GM23338 (cell line): ENCODE measurements at places on chromosomes 4 and X.

DNA sequence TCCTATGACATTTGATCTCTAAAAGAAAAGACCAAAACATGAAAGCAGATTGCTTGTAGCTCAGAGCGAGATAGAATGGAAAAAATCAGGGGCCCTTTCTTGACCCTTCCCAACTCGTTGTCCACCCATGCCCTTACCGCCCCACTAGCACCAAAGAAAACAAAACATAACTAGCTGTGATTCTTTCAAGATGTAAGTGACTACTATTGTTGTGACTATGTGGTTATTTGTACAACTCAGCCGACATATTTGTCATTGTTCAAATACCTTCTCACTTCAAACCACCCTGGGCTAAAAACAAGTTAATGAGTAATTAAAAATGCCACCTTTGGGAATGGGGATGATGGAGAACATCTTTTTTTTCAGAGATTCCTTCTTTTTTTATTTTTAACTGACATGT is 171.2 kb upstream of the GPC4 start:
- peak; percentile 3 for DNase-seq

GRCh38 chr4:173185847-173186510 is 17.4 kb downstream of the GALNT7 start:
- no peak for DNase-seq

- no peak for DNase-seq
Measured at GRCh38 chr4:138869165-138869564, 146.4 kb upstream of the NOCT start.

GRCh38 chr4:40170588-40170987 is 26.2 kb upstream of the RHOH start:
- DNase-seq: no peak

GRCh38 chr4:19720610-19721009 is 531.1 kb upstream of the SLIT2 start:
- no peak for DNase-seq

DNA sequence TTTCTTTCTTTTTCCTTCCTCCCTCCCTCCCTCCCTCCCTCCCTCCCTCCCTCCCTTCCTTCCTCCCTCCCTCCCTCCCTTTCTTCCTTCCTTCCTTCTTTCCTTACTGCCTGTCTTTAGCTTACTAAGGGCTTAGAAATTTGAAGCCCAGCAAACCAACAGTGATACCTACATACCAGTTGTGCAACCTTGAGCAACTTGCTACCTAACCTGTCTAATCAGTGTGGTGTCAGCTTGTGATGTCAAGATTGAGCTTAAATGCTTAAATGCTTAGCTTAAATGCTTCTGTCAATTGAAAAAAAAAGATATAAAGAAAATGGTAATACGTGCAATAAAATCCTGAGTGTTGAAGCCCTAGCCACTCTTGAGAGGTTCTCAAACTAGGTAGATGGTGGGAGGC is 728.6 kb downstream of the TRIML1 start:
- DNase-seq: no peak

GRCh38 chr4:180530787-180531186 is 1712.4 kb upstream of the TENM3 start:
- DNase-seq: no peak

- peak; percentile 69 for DNase-seq
Measured at GRCh38 chr4:1009542-1010394, 1.7 kb upstream of the FGFRL1 start.

- DNase-seq: peak; percentile 33
Measured at GRCh38 chrX:118115953-118116712, 477 bp downstream of the KLHL13 start.

DNA sequence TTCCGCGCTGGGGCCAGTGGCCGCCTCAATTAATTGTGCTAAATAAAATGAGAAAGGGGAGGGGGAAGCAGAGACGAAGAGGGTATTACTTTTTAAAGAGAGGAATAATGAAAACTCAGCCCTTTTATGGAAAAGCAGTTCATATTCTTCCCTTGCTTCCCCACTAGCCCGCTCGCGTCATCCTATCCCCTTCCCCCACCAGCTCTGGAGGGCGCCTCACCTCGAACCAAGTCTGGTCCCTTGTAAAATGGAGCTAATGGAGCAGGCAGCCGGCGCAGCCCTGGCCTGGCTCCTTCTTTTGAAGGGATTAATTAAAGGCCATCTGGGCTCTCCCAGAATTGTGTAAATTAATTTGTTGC is 511 bp upstream of the NKX6-1 start:
- no peak for DNase-seq

DNA sequence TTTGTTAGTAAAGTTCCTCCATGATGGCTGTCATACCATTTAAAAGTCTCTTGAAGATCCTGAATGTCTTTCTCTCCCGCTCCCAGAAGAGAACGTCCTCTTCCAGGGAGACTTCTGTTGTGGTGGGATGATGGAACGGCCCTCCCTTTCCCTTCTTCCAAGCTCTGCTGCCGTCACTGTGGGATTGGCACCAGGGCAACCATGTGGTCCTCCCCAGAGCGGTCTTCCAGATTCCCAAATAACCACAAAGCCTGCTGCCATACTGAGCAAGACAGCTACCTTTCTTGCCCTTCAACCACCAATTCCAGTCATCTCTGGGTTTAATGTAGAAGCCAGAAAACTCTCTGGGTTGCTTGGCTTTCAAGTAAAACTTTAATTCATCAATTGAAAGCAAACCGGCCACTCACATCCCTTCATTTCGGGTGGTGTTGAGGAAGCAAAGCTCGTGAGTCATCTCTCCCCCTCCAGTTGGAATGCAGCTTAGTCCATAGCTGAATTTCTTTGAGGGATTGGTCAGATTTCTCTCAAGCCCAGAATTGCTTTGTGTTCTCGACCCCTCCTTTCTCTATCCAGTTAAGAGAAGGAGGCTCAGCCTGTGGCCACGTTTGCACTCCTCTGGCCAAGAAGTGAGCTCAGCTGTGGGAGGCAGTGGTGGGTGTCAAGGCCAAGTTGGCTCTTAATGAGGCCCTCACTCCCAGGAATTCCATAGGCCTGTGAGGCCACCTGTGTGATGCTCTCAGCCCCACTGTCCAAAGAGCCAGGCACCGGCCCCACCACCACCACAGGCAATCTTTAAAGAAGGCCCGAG is 36.9 kb downstream of the FHDC1 start:
- DNase-seq: no peak

GRCh38 chrX:4588893-4589292 is 875.4 kb upstream of the PRKX start:
- no peak for DNase-seq

DNA sequence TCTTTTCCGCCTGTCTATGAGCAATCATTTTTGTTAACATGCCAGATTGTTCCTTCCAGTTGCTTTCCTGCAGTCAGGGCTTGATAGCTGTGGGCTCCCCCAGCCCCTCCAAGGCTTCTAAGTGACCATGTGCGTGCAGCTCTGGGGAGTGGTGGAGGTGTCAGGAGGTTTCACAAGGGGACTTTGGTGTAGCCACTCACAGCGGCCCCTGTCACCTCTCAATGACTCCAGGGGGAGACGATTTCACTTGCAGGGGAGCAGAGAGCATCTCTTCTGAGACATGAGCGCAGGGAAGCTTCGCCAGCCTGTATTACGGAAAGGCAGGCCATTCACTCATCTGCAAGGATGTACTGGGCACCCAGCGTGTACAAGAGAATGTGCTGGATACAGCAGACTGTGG is 3.1 kb upstream of the GPR78 start:
- DNase-seq: no peak

GRCh38 chr4:180832073-180832472 is 1411.1 kb upstream of the TENM3 start:
- DNase-seq: peak; percentile 26

DNA sequence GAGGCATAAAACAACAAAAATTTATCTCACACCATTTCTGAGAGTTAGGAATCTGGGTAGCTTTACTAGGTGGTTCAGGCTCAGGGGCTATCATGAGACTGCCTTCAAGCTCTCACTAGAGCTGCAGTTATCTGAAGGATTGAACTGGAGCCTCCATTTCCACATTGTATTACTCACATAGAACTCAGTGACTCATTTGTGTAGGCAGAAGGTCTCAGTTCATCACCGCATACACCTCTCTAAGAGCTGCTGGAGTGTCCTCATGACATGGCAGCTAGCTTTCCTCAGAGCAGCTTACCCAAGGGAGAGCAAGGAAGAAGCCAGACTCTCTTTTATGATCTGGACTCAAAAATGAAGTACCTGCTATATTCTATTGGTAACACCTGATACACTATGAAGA is 389.2 kb downstream of the IQCM start:
- DNase-seq: no peak

DNA sequence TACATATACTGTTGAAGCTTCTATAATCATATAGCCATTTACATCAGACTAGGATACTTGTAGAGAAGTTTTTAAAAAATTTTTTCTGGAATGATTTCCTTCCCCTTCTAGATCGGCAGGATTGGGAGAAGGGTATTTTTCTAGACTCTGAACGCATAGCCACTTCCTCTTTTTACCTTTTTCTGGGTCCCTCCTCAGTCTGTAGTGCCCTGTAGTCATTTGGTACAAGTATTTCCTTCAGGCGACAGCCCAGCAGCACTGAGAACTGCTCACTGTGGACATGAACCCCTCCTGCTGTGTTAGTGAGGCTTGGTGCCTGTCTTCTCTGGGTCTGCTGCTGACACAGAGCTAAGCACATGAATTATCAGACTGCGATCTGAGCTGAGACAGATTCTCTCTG is 255.4 kb downstream of the ARHGAP10 start:
- no peak for DNase-seq

DNA sequence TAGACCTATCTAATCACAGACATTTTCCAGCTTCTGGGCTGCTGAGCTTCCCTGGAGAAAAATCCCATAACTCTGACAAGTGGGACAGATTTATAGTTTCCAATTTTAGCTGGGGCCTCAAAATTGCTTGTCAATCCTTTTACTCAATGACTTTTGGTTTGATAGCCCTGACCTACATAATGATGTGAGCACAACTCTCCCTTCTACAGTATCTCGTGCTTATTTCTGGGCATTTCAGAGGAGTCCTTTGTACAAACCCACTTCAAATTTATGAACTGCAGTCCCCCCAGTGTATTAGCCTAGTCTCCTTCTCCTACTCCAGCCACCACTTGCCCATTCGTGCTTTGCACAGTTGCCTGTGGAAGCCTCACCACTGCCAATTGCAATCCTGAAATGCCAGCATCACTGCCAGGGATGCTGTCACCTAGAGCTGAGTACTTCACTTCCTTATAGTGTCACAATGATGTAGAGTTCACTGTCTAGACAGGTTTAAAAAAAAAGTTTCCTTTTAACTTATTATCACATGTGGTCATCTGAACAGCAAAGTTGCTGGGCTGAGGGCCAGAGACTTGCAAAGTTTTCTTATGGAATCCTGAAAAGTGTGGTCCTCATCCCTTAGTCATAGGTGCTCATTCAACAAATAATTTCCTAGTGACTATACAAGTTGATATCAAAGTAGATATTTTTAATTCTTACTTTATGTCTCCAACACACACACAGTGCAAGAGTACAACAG is 21.2 kb downstream of the TRAM1L1 start:
- no peak for DNase-seq

DNA sequence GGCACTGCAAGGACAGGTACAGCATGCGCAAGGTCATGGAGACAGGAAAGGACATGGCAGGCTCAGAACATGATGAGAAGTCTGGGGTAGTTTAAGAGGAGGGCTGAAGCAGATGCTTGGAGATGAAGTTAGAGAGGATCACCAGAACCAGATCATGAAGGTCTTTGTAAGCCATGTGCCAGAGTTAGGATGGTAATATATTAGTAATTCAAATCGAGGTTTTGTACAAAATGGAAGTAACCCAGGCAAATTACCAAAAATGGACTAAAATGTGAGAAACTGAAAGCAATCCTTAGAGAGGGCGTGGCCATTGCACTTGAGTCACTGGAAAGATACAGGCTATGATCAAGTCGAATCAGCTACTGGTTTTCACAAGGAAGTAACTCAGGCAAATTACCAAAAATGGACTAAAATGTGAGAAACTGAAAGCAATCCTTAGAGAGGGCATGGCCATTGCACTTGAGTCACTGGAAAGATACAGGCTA is 13.5 kb downstream of the RXFP1 start:
- no peak for DNase-seq

GRCh38 chr4:151296227-151296626 is 19.3 kb downstream of the PRSS48 start:
- no peak for DNase-seq

DNA sequence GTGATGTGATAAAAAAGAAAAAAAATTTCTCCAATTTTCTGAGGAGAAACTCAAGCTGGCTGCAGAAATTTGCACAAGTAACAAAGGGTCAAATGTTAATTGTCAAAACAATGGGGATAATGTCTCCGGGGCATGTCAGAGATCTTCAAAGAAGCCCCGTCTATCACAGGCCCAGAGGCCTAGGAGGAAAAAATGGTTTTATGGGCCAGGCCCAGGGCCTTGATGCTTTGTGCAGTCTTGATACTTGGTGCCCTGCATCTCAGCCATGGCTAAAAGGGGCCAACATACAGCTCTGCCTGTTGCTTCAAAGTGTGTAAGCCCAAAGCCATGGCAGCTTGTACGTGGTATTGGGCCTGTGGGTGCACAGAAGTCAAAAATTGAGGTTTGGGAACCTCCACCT is 961.0 kb downstream of the FAM133A start:
- DNase-seq: no peak

DNA sequence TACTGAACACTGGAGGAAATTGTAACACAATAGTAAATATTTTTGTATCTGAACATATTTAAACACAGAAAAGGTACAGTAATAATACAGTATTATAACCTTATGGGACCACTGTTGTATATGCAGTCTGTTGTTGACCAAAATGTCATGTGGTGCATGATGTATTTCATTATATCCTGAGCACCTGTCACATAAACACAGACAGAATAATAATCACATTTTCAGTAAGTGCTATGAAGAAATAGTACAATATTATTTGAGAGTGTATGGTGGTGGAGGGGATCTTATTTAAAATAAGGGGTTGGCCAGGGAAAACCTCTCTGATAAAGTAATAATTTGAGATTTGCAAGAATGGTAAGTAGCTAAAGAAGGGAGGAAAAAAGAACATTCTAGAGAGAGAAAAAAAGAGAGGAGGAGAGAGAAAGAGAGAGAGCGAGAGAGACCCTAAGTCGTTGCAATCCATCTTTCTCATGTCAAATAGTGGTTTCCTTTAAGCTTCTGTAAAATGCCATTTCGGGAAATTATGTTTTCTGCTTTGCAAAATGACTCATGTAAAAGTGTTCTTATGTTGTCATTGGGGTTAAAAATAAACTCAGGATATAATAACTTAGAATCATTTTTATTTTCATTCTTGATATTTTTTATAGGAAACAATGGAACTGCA is 19.3 kb upstream of the CLNK start:
- no peak for DNase-seq

GRCh38 chrX:30910124-30910860 is 21.2 kb upstream of the TAB3 start:
- no peak for DNase-seq

DNA sequence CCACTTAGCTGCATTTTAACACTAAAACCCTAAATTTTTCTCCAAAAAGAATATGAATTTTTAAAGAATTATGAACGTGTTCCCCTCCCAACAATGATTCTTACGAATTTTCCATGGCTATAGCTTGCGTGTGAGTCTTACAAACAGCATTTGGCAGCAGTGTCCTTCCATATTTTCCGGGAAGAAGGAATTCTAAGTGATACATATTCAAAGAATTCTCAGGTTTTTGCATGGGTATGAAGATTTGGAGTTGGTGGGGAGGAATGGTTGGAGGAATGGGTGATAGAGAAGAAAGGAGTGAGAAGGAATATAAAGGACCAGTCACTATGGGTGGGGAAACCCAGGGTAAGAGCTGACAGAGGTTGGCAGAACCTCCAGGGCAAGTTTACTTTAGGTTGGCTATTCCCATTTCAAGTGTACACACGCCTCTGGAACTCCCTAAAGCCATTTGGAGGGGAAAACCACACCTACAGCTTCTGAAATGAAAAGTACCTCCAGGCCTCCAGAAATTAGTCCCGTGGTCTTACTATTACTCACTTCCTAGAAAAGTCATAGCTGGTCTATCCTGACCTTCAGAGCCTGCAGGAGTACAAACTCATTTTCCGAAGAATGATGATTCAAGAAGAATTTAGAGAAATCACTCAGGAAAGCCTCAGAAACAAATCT is 420.8 kb upstream of the DIPK2B start:
- no peak for DNase-seq
